ENCODE measurements at places on chromosomes 5 and 9. TPM values are rescaled to one million over a fixed set of nuclear protein-coding genes. Genes with fewer than 3 reads are reported as not detected.

PPP2R2B gene
- 63.7 TPM for total RNA-seq

LRRC70 gene
- total RNA-seq: 21.2 TPM

GNA14 gene
- total RNA-seq: 1.8 TPM

GPR150 gene
- 0.63 TPM for total RNA-seq

PCDH12 gene
- not detected for total RNA-seq

ZBED3 gene
- 4.0 TPM for total RNA-seq

CDC42SE2 gene
- 183 TPM for total RNA-seq

HAVCR1 gene
- 7.2 TPM for total RNA-seq

ANKRD18B gene
- 0.13 TPM for total RNA-seq

CIZ1 gene
- total RNA-seq: 165 TPM

FGF10 gene
- not detected for total RNA-seq

CYSRT1 gene
- total RNA-seq: not detected

UNC5A gene
- not detected for total RNA-seq

PCDHB6 gene
- total RNA-seq: not detected

CCL27 gene
- total RNA-seq: not detected

FOXD4 gene
- total RNA-seq: not detected

SLC1A3 gene
- not detected for total RNA-seq

ST8SIA4 gene
- 59.9 TPM for total RNA-seq

SLC36A3 gene
- not detected for total RNA-seq

SERF1A gene
- total RNA-seq: 18.2 TPM

PNPLA7 gene
- 6.4 TPM for total RNA-seq

SLC46A2 gene
- total RNA-seq: 0.64 TPM

DAPK1 gene
- total RNA-seq: 12.2 TPM

SYK gene
- 75.5 TPM for total RNA-seq

SNX30 gene
- 8.5 TPM for total RNA-seq

SARDH gene
- total RNA-seq: 6.8 TPM

IFNA6 gene
- total RNA-seq: not detected

ADGRV1 gene
- total RNA-seq: 0.71 TPM

TRPM3 gene
- not detected for total RNA-seq

ABLIM3 gene
- total RNA-seq: 2.4 TPM

CA9 gene
- not detected for total RNA-seq

KDM4C gene
- 137 TPM for total RNA-seq

INSL6 gene
- total RNA-seq: not detected

PFN3 gene
- not detected for total RNA-seq

CNTNAP3 gene
- total RNA-seq: 0.20 TPM

TMEM203 gene
- 27.1 TPM for total RNA-seq

XRCC4 gene
- total RNA-seq: 8.6 TPM

CCIN gene
- 2.0 TPM for total RNA-seq

GLRA1 gene
- not detected for total RNA-seq

DMRT2 gene
- total RNA-seq: not detected
